Muscle of arm (tissue), 14 donors: ENCODE measurements at places on chromosomes 3 and 15. TPM values are rescaled to one million over a fixed set of nuclear protein-coding genes. Genes with fewer than 3 reads are reported as not detected.

CCDC33 gene
- polyA plus RNA-seq = not detected

ZPLD1 gene
- polyA plus RNA-seq = 0.07 TPM

DLEC1 gene
- polyA plus RNA-seq = not detected

TGM4 gene
- polyA plus RNA-seq = not detected

TRH gene
- 0.31 TPM for polyA plus RNA-seq

TMEM158 gene
- polyA plus RNA-seq = 1.2 TPM

TEX9 gene
- 2.4 TPM for polyA plus RNA-seq

NLGN1 gene
- 1.6 TPM for polyA plus RNA-seq

SPRED1 gene
- polyA plus RNA-seq = 27.9 TPM
